GM04503 (cell line): ENCODE measurements at places on chromosomes 4 and X.

DNA sequence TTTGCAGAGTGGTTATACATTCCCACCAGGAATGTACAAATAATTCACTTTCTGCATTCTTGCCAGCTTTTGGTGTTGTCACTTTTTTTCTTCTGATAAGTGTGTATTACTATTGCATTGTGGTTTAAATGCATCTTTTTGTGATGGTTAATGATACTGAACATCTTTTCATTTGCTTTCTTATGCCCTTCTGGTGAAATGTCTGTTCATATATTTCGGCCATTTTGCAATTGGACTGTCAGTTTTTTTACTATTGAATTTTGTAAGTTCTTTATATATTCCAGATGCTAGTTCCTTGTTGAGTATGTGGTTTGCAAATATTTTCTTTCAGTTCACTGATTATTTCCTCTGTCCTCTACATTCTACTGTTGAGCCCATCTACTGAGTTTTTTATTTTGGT, 19.4 kb upstream of the BMP2K start:
- no peak for DNase-seq

DNA sequence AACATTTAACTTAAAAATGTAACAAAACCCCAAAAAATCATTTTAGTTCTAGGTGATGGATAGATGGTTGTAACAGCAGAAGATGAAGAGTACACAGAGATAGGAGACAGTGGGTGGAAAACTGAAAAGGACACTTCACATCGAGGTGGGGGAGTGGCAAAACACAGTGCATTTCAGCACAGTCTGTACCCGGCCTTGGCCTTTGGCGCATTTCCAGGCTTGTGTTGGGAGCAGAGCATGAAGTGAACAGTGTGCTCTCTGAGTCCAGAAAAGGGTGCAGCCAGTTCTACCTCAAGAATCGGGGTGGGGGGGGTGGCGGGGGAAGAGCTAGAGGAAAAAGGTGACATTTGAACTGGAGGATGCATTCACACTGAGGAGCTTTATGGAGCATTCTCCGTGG, 4.3 kb downstream of the TSPYL2 start:
- DNase-seq: no peak

DNA sequence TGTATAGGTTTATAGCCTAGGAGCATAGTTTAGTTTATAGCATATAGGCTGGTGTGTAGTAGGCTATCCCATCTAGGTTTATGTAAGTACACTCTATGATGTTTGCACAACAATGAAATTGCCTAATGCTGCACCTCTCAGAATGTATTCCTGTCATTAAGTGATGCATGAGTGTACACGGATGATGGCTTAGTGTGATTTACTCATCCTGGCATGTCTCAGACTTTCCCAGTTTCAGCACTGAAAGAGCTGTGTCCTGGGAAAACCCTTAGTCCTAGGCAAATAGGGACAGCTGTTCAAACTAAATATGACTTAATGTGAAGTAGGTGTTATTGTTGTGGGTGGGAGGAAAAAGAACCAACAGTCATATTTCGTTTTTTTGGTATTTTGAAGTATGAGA, 264.9 kb upstream of the MAGEB18 start:
- no peak for DNase-seq

- peak; percentile 89 for DNase-seq
Observed at GRCh38 chr4:7904952-7905915, 34.4 kb downstream of the AFAP1 start.

- DNase-seq: no peak
Observed at GRCh38 chr4:74203467-74203866, 45.5 kb downstream of the MTHFD2L start.

- DNase-seq: no peak
Observed at GRCh38 chr4:41058426-41058825, 155.9 kb downstream of the APBB2 start.

DNA sequence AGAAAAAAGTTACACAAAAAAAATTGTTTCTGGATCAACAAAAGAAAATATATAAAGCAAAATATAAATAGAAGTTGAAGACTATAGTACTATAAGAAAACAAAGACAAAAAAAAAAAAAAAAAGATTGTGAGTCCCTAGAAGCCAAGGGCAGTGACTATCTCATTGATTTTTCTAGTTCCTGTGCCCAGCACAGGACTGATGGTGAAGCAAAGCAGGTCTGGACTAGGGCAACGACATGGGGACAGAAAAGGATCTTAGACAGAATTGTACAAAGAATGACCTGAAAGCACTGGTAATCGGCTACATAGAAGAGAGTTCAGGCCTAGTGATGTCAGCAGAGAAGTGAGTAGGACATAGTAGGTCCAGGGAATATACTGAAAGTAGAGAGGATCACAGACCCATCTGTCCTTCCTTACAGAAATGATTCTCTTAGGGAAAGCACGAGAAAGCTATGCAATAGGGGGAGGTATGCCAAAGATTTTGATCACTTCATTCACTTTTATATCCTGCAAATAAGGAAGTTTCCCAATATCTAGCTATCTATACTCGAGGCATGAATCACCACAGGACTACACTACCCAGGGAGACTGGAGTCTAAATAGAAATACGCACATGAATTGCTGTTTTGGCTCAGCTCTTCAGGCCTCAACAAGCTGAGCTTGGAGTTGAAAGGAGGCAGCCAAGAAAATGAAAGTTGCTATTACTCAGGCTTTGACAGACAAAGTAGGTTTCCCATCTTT, 230.9 kb upstream of the GPC4 start:
- no peak for DNase-seq

DNA sequence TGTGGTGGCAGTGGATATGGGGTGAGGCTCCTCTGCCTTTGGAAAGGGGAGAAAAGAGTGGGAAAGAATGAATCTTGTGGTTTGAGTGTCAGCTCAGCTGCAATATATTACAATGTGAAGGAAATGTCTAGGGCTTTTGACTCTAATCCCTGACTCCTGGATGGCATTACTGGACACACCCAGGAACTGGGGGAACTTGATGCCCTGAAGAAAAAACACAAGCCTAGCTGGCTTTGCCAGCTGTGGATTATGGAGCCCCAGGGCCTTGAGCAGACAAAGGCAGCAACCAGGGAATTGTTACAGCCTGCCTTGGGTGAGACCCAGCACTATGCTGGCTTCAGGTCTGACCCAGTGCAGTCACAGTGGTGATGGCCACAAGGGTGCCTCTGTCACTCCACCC, 57.1 kb upstream of the CYSLTR1 start:
- DNase-seq: no peak

GRCh38 chrX:20427173-20427770, 160.6 kb upstream of the RPS6KA3 start:
- no peak for DNase-seq

- no peak for DNase-seq
Observed at GRCh38 chr4:180057891-180058671, 2185.1 kb upstream of the TENM3 start.

DNA sequence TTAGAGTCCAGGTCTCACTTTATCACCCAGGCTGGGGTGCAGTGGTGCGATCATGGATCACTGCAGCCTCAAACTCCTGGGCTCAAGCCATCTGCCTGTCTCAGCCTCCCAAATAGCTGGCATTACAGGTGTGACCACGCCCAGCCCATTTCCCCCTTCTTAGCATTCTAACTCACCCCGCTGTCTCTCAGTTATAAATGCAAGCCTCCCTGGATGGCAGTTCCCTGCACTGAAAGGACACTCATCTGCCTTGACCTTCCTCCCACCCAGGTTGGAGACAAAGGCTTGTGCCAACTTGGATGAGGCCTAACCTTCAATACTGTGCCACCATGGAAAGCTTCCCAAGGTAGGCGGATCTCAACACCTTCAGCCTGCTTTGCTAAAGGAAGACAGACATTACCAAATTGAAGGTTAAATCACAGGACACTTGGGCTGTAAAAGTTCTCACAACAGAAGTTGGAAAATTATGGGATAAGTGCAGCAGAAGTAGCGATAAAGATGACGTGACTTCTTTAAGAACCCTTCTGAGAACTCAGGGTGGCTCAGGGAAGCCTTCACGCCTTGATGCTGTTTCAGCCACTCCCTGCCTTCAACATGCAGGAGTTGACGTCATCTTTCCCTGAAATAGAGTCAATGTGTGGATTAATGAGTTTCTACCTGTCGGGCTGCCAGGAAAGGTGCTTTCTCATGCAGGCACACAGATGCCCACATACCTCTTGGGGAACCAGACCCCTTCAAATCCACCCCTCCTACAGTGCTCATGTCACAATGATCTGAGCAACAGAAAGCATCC, 10.6 kb upstream of the GPM6B start:
- DNase-seq: no peak

GRCh38 chrX:136034668-136035067, 49.4 kb downstream of the SLC9A6 start:
- DNase-seq: no peak

- no peak for DNase-seq
Observed at GRCh38 chr4:186701273-186701672, 22.4 kb downstream of the FAT1 start.

GRCh38 chrX:97344724-97345123, 461.0 kb downstream of the RPA4 start:
- no peak for DNase-seq
